Aorta (tissue), 5 donors: ENCODE measurements at places on chromosomes 11 and 22.

- no peak for DNase-seq
Observed at GRCh38 chr11:73950869-73951710, at the start of gene DNAJB13. DNAJB13 (plus strand) TSS chr11:73951026; CDS start chr11:73951070, 44 bp downstream.

DNA sequence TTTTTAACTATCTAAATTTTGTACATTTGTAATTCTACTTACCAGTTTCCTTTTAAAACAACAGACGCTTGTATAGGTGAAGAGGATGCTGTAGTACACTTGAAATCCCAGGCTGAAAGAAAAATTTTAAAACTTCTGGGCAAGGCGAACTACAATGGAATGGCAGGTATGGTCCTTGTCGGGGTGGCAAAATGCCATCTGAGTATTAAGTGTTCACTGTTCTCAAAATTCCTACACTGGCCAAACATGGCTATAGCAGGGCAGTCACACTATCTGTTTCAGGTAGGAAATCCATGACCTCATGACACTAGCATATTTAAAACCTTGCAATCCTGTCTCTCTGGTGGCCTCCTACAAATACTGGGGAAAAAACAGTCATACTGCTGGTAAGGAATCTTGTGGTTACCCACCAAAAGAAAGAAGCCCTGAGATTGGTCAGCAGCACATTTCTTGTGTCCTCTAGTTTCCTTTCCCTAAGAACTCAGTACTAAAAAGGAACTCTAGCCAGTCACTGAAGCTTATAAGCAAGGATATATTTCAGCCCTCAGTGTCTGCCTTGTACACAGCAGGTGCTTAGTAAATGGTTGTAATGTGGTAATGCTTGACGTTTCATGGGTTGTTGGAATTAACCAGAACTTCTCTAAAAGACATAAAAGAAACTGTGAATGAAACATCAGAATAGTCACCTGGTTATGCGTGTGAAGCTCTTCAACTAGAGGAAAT lies 5.2 kb upstream of the ZC3H12C start:
- no peak for DNase-seq

DNA sequence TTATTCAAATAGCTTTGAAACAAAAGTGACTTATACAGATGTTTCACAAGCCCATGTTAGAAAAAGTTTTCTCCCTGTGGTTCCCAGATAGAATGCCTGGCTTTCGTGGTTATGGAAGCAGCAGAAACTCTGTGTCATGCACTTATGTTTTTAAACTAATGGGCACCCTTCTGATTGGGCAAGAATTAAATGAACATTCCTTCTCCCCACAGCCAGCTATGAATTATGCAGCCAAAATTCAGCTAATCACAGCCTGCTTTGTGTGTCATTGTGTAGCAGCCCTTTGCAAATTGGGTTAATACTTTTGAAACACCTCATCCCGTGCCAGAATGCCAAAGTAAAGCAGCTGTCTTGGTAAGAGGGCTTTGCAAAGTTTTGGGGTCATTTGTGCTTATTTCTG lies 46.9 kb downstream of the PANX1 start:
- DNase-seq: no peak

DNA sequence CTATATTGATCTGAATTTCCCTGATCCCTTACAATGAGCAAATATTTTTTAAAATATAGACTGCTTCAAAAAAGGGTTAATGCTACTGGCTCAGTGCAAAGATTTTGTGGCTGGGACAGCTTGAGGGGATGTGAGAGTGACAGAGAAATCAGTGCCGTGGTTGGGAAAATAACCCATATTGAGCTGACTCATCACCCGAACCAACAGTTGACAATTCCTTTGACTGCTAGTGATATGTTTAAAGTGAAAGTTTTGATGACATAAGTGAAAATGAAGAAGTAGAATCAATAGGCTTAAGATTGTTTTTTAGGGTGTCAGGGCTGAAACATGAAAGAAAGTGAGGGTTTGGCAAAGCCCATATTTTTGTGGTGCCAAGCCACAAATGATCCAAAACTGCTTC lies 257.1 kb upstream of the TENM4 start:
- DNase-seq: no peak

GRCh38 chr11:32830413-32830738 lies 649 bp downstream of the PRRG4 start:
- no peak for DNase-seq

DNA sequence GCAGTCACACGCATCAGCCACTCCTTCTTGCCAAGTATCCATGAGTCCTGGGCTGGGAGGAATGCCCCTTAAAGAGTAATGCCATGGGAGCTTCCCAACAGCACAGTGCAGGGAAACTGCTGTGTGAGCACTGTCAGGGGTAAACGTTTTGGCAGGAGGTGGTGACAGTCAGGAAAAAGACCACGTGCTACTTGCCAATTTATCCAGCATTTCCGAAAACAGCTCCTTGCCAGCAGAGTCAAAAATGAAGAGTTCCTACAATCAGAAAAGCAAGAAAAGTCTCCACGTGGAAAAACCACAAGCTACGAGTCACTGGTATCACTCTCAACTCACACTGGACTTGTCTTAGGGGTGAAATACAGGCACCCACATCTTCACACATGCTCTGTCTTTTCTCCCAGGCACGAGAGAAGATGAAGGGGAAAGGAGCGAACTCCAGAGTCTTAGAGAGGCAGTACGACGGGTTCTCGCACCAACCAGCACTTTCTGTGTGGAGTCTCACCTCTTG lies 9.9 kb downstream of the IFT27 start:
- DNase-seq: peak; percentile 5

DNA sequence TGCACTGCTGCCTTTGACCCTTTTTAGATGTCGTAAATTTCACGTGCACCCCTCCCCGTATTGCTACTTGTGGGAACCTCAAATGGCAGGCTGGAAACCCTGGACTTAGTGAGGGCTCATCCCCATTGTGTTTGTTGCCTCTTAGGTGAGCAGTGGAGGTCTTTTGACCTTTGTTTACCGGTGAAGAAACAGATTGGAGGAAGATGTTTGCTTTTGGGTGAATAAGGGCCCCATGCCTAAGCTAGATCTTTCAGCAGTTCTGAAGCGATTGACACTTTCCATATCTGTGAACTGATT lies 782 bp downstream of the SMARCB1 start:
- DNase-seq: no peak

DNA sequence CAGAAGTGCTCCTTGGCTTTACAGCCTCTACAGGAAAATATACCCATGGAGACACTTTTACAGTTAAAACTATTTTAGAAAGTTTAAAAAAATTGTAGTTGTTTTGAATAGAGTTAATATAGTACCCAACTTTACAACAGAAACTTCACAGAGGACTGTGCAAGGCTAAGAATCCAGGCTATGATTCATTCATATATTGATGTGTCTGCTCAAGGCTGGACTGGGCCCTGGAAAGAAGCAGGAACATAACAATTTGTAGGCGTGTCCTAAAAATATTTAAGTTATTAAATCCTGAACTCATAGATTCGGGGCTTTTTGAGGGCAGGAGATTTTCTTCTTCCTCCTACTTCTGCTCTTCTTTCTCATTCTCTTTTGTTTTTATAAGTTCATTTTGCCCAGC lies 291.5 kb upstream of the CCDC179 start:
- no peak for DNase-seq

- no peak for DNase-seq
Observed at GRCh38 chr11:105538588-105538987, 71.3 kb upstream of the GRIA4 start.

GRCh38 chr11:36218283-36218921 lies 70.8 kb downstream of the COMMD9 start:
- DNase-seq: no peak

DNA sequence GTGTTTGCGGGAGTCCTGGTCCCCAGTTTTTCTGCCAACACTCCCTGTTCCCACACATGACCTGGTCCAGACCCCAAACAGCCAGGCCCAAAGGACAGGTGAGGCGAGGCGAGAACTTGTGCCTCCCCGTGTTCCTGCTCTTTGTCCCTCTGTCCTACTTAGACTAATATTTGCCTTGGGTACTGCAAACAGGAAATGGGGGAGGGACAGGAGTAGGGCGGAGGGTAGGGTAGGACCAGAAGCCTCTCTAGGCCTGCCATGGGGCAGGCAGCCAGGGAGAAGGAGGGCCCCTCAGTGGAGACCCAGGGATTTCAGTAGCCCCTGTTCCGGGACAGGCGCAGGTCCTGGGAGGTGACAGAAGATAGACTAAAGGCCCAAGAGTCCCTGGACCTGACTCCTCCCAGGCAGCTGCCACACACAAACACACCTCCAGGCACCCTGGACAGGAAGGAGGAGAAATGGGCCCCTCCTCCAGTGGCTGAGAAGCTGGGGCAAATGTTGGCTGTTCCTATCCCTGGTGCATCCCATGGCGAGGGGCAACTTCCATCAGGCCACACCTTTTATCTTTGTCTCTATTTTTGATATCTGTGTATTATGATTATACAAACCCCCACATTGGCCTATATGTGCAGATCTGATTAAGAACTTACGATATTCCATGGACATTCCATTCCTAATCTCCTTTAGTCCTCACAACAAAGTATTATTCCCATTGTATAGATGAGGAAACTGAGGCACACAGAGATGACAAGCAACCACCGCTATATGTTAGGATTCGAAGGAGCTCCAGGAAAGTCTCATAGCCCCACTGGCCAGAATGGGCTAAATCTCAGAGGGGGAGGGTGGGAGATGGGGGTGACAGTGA lies 626 bp upstream of the F2 start:
- no peak for DNase-seq

- DNase-seq: no peak
Observed at GRCh38 chr11:11313902-11314692, 39.0 kb downstream of the CSNK2A3 start.
